ENCODE measurements at places on chromosomes 2 and 18.
A peak's percentile ranks its signal among the peaks of the same experiment; 100 is the strongest.

DNA sequence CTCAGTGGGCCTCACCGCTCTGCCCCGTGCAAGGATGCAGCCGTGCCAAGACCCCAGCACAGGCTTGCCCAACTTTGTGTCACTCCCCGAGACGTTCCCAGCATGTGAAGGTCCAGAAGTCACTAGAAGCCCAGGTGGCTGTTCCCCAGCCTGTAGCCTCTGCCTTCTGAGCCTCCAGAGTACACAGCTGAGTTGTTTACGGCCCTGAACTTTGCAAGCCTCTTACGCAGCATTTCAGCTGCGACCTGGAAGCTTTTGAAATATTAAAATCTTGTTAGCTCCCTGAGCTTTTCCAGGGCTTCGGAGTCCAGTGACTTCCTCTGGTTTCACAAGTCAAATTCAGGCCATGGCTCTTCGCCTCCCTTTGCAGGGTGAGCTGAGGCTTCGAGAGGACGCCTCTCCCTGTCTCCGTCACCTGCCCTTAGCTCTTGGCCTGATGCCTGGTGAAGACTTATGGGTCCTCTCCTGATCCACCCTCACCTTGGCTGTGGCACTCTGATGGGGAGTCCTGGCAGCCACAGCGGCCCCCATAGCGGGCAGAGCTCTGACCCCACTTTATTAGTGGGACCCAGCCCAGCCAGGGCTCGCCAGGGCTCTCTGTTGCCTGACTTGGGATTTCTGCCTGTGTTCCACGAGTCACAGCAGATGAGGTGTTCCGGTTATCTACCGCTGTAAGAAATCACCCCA, 76.5 kb upstream of the HPCAL1 start:
- H3K4me3 ChIP-seq, result no peak overlapping the region
- peaks cover 1% of the 10 kb centered on the region for H3K4me1 ChIP-seq
- H3K36me3 ChIP-seq, result no peaks in the 10 kb centered on the region
- no peak for DNase-seq
- H3K27ac ChIP-seq, result no peak overlapping the region

DNA sequence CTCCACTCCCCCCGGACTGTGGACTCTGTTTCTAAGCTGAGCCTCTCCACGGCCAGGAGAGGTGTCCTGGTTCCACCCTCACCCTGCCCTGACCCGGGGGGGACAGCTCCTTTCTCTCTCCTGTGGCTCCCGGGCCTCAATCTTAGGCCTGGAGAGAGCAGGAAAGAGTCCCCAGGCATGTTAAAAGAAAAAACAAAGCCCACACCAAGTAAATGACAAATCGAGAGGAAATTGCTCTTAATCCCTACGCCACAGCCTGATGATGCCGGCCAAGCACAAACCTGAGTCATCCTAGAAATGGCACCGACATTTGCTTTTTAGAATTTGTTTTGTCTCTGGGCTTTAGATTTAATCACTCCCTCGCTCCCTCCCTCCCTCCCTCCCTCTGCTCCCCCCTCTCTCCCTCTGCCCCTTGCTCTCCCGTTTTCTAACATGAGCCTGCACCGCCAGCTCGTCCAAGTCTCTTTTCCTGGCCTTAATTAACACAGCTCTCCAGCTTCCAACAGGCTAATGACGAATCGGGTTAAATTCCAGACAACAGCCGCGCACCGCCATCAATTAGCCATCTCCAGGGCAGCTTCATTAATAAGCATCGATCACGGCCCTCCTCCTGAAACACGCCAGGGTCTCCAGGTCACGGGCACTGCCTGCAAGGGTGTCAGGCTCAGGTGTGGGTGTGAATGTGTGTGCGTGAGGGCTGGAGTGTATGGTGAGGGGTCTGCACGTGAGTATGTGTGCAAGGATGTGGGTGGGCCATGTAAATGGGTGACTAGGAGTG, 230.8 kb downstream of the CELF4 start:
- H3K36me3 ChIP-seq, result peaks cover 2% of the 10 kb centered on the region
- H3K27ac ChIP-seq, result no peak overlapping the region
- peak overlapping the region; percentile 41 for H3K4me3 ChIP-seq
- peaks cover 31% of the 10 kb centered on the region for H3K27me3 ChIP-seq
- no peaks in the 10 kb centered on the region for H3K4me1 ChIP-seq
- no peak for DNase-seq

- peaks cover 3% of the 10 kb centered on the region for H3K27me3 ChIP-seq
- peak; percentile 73 for DNase-seq
- H3K4me1 ChIP-seq, result peaks cover 7% of the 10 kb centered on the region
These were observed at the start of gene SLC19A3 for GRCh38 chr2:227717687-227718567. TSS of gene SLC19A3 (minus strand) at chr2:227718028. CDS start at chr2:227702318, 15,710 bp downstream.

DNA sequence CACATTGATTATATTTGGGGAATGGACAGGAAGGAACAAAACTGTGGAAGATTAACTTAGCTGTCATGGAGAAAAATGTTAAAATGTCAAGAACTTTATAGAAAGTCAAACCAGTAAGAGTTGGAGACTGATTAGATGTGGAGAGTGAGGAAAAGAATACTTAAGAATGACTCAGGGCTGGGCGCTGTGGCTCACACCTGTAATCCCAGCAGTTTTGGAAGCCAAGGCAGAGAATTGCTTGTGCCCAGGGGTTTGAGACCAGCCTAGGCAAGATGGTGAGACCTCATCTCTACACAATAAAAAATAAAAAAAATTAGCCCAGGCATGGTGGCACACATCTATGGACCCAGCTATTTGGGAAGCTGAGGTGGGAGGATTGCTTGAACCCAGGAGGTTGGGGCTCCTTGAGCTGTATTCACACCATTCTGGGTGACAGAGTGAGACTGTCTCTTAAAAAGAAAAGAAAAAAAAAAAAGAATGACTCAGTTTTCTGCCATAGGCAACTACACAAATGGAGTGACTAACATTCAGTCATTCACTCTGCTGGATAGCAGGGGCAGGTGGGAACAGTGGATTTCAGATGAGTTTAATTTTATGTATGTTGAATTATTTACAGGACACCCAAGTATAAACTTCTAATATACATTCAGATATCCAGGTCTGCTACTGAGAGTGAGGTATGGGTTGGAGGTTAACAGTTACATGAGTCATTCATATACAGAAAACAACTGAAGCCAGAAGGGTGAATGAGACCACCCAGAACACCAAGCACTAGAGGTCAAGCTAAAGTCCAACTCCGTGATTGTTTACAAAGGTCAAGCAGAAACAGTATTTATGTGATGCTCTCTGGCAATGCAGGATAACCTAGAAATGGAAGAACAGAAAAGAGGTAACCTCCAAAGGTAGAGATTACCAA, 33.9 kb downstream of the ORC2 start:
- H3K27ac ChIP-seq, result no peak overlapping the region
- no peak overlapping the region for H3K4me3 ChIP-seq
- H3K36me3 ChIP-seq, result peaks cover 62% of the 10 kb centered on the region
- no peaks in the 10 kb centered on the region for H3K27me3 ChIP-seq
- H3K4me1 ChIP-seq, result no peaks in the 10 kb centered on the region
- DNase-seq, result peak; percentile 8

GRCh38 chr2:239519089-239519920, 118.5 kb upstream of the HDAC4 start:
- no peak overlapping the region for H3K27ac ChIP-seq
- H3K4me1 ChIP-seq, result no peaks in the 10 kb centered on the region
- no peak overlapping the region for H3K4me3 ChIP-seq
- H3K36me3 ChIP-seq, result peaks cover 3% of the 10 kb centered on the region

- no peak overlapping the region for H3K4me3 ChIP-seq
- no peak overlapping the region for H3K27ac ChIP-seq
- no peaks in the 10 kb centered on the region for H3K36me3 ChIP-seq
- no peaks in the 10 kb centered on the region for H3K4me1 ChIP-seq
These were observed 1929.8 kb upstream of the LRRTM1 start for GRCh38 chr2:82234283-82234874.

GRCh38 chr2:176158186-176158591, 1.1 kb downstream of the HOXD3 start:
- no peaks in the 10 kb centered on the region for H3K27me3 ChIP-seq
- peaks cover 26% of the 10 kb centered on the region for H3K4me1 ChIP-seq
- no peaks in the 10 kb centered on the region for H3K36me3 ChIP-seq
- no peak overlapping the region for H3K4me3 ChIP-seq
- no peak overlapping the region for H3K27ac ChIP-seq

- DNase-seq, result no peak
- H3K27ac ChIP-seq, result no peak overlapping the region
- no peaks in the 10 kb centered on the region for H3K36me3 ChIP-seq
- H3K4me1 ChIP-seq, result peaks cover 2% of the 10 kb centered on the region
- no peaks in the 10 kb centered on the region for H3K27me3 ChIP-seq
These were observed 117.3 kb upstream of the SEC11C start for GRCh38 chr18:59022167-59022945.

DNA sequence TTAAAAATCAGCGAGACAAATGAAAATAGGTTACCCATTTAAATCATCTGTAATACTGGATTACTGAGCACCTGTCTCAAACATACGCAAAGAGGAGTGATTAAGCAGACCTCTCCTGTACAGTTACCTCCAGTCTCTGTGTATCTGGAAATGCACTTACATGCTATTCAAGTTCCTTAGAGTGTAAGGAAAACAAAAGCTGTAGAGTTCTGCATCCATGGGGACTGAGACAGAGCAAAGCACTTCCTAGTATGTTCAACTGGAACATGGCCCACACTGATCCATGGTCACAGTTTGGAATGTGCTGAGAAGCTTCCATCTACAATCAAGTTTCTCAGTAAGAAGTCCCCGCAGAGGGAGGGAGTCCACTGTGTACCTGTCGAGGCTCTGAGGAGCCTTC, 63.9 kb downstream of the PPP4R1 start:
- no peak overlapping the region for H3K27ac ChIP-seq
- H3K36me3 ChIP-seq, result peaks cover 95% of the 10 kb centered on the region

DNA sequence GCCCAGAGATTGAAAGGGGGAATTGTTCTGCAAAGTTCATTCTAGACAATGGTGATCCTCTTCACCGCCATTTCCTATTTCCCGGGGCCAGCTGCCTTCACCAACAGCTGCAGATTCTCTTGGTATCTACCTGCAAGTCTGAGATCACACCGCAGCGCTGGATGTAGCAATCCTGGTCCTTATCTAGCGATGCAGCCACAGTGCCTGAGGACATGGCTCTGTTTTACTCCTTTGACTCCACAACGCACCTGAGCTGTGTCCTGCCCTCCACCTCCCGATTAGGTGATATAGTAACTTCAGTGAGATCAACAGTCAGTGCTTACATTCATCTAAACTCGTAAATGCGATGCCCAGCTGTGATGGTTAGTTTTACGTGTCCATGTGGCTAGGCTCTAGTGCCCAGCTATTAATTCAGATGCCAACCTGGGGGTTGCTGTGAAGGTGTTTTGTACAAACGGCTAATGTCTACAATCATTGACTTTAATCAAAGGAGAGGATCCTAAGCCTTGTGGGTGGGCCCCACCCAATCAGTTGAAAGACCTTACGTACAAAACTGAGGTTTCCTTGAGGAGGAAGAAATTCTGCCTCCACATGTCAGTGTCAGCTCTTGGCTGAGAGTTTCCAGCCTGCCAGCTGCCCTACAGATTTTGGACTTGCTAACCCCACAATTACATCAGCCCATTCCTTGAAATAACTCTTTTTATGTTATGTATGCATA, 189.8 kb downstream of the SH3BP4 start:
- no peak for DNase-seq
- H3K4me1 ChIP-seq, result no peaks in the 10 kb centered on the region
- H3K4me3 ChIP-seq, result no peak overlapping the region
- no peak overlapping the region for H3K27ac ChIP-seq
- peaks cover 12% of the 10 kb centered on the region for H3K27me3 ChIP-seq

GRCh38 chr2:27494944-27495554, at the start of gene FNDC4:
TSS of gene FNDC4 (minus strand) at chr2:27495200. CDS start at chr2:27494679, 521 bp downstream.
- peaks cover 4% of the 10 kb centered on the region for H3K36me3 ChIP-seq
- H3K27ac ChIP-seq, result no peak within 1 kb of the TSS
- peak; percentile 18 for DNase-seq

- H3K27ac ChIP-seq, result no peak overlapping the region
- H3K27me3 ChIP-seq, result no peaks in the 10 kb centered on the region
- no peak overlapping the region for H3K4me3 ChIP-seq
- DNase-seq, result no peak
These were observed 8.8 kb downstream of the TRIB2 start for GRCh38 chr2:12725233-12726187.

GRCh38 chr2:234989183-234989701, 37.4 kb downstream of the SH3BP4 start:
- H3K27ac ChIP-seq, result no peak overlapping the region
- no peak overlapping the region for H3K4me3 ChIP-seq
- DNase-seq, result no peak
- no peaks in the 10 kb centered on the region for H3K27me3 ChIP-seq
- H3K4me1 ChIP-seq, result peaks cover 51% of the 10 kb centered on the region
- peaks cover 63% of the 10 kb centered on the region for H3K36me3 ChIP-seq

DNA sequence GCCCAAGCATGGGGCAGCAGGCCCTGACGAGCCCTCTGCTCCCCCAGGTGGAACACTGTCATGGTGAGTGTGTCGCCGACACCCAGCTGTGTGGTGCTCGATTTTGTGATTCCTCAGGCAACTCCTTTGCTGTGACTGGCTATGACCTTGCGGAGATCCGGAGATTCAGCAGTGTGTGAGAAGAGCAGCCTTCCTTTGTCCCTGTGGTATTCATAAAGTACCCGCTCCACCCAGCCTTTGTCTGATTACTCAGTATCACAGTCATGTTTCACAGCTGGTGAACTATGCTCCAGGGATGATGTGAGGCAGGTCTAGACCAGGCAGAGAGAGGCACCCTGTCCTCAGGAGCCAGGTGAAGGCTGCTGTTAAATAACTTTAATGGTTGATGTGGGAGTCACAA, 4.0 kb downstream of the WDR54 start:
- no peak overlapping the region for H3K27ac ChIP-seq
- no peak overlapping the region for H3K4me3 ChIP-seq
- H3K4me1 ChIP-seq, result peaks cover 21% of the 10 kb centered on the region
- H3K36me3 ChIP-seq, result peaks cover 51% of the 10 kb centered on the region

GRCh38 chr2:156396126-156396525, 40.1 kb upstream of the GPD2 start:
- no peaks in the 10 kb centered on the region for H3K36me3 ChIP-seq
- no peak overlapping the region for H3K4me3 ChIP-seq
- H3K27me3 ChIP-seq, result no peaks in the 10 kb centered on the region
- H3K4me1 ChIP-seq, result peaks cover 3% of the 10 kb centered on the region

- no peaks in the 10 kb centered on the region for H3K4me1 ChIP-seq
- no peaks in the 10 kb centered on the region for H3K36me3 ChIP-seq
- no peak within 1 kb of the TSS for H3K27ac ChIP-seq
- no peak for DNase-seq
- no peaks in the 10 kb centered on the region for H3K27me3 ChIP-seq
These were observed at the start of gene DSG4 for GRCh38 chr18:31376477-31376876. TSS of gene DSG4 (plus strand) at chr18:31376777. CDS start at chr18:31376912, 135 bp downstream.

DNA sequence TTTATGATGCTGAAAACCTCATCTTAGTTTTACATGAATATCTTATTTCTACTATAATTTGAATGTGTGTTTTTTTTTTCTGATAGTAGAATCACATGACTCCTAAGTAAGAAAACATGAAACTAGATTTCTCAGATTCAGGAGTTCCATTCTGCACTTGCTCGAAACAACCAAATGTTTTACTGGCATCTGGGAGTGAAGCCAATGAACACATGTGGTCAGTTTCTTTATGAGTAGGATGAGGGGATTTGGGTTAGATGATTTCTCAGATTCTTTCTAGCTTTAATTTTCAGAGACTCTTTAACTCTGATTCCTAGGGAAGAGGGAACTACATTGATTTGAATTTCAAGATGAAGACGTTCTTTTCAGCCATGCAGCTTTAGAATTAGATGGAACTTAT, 225.0 kb upstream of the NT5C1B start:
- no peaks in the 10 kb centered on the region for H3K27me3 ChIP-seq
- no peak overlapping the region for H3K4me3 ChIP-seq
- DNase-seq, result no peak
- H3K36me3 ChIP-seq, result no peaks in the 10 kb centered on the region
- H3K4me1 ChIP-seq, result no peaks in the 10 kb centered on the region

Data from mesenchymal stem cell (in vitro differentiated cells and primary cell).